Fibroblast of gingiva (primary cell): ENCODE measurements at places on chromosomes 3 and 15.
A peak's percentile ranks its signal among the peaks of the same experiment; 100 is the strongest.

DNA sequence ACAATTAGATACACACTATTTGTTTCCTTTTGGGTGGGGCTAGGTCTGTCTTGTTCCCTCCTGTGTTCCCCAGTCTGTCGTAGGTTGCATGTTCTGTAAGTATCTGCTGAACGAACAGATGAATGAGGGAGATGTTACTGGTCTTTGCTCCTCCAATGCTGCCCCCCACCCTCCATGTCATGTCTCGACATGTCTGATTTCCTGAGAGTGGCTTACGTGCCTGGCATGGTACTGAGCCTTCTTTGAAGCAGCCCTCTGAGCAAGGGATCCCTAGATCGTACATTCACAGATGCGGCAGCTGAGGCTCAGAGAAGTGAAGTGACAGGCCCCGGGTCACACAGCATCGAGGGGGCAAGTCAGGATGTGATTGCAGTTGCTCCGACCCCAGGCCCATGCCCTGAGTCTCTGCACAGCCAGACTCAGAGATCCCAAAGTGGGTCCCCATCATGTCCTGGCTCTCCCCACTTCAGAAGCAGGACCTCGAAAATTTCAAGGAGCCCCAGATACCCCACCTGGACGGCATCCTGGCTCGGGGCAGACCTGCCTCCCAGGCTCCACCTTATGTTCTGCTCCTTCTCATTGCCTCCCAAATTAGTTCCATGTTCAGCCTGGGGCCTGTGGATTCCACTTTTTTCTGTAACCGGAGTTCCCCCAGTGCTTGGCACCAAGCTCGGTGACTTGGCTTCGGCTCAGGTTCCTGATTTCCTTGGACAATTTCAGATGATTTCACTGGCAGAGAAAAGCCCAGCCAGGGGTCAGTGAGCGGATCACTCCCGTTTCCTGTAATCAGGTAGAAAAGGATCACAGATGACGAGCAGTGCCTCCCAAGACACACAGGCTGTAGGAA, 24.7 kb downstream of the GOLGA6L2 start:
- no peak for DNase-seq

DNA sequence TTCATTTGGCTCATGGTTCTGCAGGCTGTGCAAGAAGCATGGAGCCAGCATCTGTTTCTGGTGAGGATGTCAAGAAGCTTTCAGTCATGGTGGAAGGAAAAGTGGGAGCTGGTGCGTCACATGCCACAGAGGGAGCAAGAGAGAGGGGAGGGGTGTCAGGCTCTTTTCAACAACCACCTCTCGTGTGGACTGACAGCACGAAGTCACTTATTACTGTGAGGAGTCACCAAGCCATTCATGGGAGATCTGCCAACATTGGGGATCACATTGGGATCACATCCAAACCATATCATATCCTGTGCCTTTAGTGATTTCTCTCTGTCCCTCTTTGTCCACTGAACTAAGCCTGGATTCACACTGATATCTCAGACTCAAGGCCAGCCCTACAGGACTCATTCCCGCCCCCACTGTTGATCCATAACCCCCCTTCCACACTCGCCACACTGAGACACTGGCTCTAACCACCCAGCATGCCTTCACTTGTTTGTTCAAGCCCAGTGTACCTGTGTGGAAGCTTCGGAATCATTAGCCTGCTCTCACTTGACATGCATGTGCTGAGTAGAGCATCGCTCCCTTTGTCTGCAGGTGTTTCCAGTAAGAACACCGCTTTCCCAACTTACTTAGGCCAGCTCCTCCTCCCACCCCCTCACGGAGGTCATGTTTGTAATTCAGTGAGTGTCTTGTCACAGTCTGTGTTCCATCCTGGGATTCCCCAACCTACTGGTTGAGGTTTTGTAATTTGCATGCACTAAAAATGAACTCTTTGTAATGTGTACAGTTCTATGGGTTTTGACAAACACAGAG, 132.2 kb downstream of the KLF13 start:
- DNase-seq, result no peak

DNA sequence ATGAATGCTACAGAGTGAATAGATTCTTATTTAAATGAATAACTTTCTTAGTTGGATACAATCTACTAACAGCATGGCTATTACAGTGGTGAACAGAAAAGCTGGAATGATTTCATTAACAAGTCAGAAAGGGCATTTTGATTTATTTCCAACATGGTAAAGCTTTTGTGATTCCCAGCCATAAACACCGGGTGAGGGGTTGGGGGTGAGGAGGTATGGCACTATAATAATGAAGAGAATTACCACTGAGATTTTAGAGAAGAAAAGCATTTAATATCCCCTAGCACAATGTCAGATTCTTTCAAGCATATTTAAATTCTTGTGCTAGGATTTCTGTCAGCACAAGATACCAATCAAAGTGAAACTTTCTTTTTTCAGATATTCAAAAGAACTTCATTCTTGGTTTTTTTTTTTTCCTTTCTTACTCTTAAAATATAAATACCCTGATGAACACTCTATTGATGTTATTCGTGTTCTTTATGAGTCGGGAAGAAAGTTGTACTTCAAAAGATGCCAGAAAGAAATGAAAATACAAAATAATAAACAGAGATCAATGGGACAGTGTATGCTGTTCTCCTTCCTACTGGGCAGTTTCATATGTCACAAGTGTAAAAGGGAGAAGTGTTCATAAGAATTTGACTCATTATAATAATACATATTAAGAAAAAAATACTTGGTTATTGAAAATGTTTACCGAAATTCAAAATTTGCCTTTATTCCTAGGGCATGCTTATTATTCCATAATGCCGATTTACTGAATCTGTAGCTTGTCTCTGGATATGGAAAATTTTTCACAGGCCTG, 522.8 kb downstream of the CADM2 start:
- DNase-seq, result no peak

DNA sequence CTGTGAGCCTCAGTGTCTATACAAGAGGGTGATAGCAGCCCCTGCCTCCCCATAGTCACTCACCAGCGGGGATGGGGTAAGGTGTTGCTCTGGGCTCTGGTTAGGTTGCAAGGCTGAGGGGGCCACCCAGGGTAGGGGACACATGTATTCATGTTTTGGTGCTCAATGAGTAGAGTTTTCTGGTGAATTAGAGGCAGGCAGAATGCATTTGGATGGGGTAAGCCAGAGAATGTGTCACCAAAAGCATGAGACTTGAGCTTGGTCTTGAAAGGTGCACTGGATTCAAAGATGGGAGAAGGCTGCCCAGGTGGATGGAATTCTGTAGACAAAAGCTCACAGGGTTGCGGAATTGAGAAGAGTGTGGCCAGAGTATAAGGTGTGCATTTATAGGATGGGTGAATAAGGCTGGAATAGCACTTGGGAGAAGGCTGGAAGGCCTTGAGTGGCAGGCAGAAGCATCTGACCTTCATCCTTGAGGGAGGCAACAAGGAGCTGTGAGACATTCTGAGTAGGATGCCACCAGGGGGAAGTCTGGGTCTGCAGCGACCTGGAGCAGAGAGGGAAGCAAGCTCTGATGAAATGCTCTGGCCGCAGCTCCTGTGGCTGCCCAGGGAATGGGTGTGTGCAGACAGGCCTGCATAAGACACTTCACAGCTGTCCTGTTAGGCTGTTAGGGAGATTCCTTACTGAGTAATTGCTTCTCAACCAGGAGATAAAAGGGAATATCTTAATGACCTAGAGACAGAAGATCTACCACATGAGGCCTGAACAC, 149.6 kb downstream of the CHDH start:
- no peak for DNase-seq

- DNase-seq, result no peak
These were observed 153.0 kb downstream of the ZNF621 start for GRCh38 chr3:40677749-40678148.

DNA sequence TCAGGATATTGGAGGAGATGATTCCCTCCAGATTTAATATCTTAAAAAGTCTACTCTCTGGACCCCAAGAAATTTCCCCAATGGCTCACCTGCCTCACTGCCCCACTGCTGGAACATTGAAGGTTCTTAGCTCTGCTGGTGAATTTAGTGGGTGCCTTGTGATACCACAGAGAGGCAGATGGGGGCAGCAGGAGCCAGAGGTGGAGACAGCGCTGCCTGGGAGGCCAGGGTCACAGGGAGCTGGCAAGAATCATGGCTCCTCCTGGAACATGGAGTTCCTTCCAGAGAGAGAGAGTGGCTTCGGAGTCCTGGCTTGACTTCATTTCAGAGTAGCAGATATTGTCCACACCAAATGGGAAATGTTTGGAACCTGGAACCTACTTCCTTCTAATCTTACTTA, 263.5 kb upstream of the CFAP20DC start:
- peak; percentile 43 for DNase-seq

GRCh38 chr3:65587650-65588439, 450.9 kb downstream of the MAGI1 start:
- DNase-seq, result no peak

DNA sequence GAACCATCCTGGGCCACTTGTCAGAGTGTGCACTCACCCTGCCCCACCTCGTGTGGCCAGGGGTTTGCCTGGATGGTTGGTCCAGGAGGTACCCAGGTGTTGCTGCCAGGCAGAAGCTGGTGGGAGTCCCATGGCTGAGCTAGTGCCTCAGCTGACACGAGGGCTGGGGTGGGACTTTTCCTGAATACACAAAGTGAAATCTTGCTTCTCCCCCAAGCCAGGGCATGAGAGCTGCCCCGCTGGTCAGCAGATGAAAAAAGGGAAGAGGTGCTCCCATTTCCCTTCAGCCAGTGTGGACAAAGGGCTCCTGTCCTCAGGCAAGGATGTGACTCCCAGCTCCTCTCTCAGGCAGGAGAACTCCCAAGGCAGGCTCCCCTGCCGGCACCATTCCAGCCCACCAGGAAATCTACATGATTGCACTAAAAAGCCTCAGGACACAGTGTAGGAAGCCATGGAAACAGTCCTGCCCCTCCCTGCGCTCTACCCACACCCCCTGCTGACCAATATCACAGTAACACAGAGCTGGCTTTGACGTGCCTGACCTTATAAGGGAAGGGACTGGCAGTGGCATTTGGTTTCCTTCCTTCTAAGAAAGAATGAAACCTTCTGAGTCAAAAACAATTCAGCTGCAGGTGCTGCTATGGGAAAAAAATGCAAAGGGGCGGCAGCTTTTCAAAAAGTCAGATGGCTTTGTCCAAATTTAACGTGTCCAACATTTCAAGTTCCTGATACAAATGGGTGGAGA, 33.9 kb downstream of the MYO5C start:
- peak; percentile 64 for DNase-seq

GRCh38 chr3:157239082-157239704, 79.2 kb upstream of the CCNL1 start:
- DNase-seq, result peak; percentile 43

GRCh38 chr3:146404436-146404835, 64.9 kb downstream of the PLSCR2 start:
- peak; percentile 41 for DNase-seq

DNA sequence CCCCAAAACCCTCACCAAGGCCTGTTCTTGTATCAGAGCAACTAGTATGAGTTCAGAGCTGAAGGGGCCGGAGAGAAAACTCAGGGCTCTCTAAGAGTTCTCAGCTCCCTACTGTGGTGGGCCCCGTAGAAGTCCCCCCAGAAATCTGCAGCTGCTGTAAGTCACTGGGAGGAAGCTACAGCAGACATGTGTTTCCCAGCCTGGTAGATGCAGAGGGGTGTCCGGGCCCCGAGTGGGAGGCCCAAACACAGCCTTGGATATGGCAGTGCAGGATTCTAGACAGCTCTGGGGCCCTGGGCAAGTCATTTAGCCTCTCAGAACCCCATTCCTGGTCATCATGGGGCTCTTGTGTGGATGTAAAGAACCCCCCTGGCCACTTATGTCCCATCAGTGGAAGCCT, 39.2 kb upstream of the CSPG4 start:
- DNase-seq, result no peak

DNA sequence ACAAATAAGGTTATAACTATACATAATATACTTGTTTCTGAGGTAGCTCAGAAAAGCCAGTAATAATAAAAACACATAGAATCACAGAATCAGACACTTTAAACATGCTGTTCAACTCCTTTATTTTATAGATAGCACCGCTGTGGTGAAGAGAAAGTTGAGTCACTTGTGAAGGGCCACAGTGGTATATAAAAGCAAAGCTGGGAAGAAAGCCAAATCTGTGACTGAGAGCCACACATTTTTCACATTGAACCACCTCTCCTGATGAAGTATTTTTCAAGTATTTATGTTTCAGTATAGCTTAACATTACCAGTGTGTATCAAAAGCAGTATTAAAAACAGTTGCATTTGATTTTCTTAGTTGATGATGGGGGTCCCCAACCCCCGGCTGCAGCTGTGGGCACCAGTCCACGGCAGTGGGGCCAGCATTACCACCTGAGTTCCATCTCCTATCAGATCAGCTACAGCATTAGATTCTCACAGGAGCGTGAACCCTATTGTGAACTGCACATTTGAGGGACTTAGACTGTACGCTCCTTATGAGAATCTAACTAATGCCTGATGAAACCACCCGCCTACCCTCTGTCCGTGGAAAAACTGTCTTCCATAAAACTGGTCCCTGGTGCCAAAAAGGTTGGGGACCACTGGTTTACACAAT, 46.2 kb downstream of the TBL1XR1 start:
- DNase-seq, result peak; percentile 38

- no peak for DNase-seq
These were observed 444.2 kb upstream of the GOLIM4 start for GRCh38 chr3:168539909-168540308.

- no peak for DNase-seq
These were observed 17.4 kb upstream of the KCNMB2 start for GRCh38 chr3:178518660-178519396.

DNA sequence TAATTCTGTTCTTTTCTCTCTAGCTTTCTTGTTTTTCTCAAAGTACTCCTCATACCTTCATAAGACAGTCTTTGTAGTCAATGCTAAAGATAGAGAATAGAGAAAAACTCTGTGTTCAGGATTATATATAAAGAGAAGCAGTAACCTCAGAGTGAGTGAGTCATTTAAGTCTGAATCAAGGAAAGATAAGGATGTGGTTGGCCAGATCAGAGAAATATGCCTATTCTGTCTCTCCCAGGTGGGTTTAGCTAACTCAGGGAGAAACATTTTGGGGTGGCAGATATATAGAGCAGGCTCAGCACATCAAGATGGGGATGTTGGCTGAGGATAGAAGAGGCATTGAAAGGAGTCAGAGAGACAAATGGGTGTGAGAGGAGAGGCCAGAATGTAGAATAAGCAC, 31.4 kb downstream of the GTF2E1 start:
- DNase-seq, result no peak

- DNase-seq, result no peak
These were observed 21.3 kb downstream of the KLHL6 start for GRCh38 chr3:183534249-183534648.

GRCh38 chr3:38149708-38150107, 11.2 kb downstream of the MYD88 start:
- no peak for DNase-seq
